ENCODE measurements at places on chromosomes 12 and 14.

DNA sequence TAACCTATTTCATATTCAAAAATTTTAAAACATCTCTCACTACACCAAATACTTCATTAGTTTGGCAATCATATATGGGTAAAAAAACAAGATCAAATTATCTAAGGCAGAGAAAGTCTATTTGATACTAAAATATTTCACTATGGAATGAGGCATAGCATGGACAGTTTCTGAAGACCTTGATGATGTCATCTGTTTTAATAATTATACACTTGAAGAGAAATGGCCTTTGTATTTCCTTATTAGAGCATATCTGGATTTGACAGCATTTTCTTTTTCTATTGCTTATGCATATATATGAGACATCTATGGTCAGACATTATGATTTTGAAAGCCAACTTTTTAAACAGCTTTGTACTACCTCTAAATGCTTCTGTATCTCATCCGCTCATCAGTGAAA lies 88.6 kb downstream of the DDHD1 start:
- DNase-seq = no peak

DNA sequence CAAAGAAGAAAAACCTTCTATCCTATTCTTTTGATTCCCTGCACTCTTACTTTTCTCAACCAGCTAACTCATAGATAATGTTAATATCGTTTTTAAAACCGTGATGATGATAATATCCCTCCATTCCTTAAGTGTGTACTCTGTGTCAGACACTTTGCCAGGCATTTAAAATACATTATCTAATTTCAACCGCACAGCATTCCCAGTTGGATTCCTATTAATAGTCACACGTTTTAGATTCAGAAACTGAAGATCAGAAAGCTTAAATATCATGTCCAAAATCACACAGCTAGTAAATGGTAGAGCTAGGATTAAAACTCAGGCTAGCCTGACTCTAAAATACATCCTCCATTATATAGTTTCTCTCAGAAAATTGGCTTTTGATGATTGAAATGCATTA lies 366.0 kb downstream of the NELL2 start:
- no peak for DNase-seq

- DNase-seq = no peak
These were observed 75.1 kb downstream of the FERMT2 start for GRCh38 chr14:52875707-52876106.

- no peak for DNase-seq
These were observed 508.6 kb downstream of the FLRT2 start for GRCh38 chr14:86038387-86039042.

- no peak for DNase-seq
These were observed 94.2 kb upstream of the RESF1 start for GRCh38 chr12:31865023-31865422.

DNA sequence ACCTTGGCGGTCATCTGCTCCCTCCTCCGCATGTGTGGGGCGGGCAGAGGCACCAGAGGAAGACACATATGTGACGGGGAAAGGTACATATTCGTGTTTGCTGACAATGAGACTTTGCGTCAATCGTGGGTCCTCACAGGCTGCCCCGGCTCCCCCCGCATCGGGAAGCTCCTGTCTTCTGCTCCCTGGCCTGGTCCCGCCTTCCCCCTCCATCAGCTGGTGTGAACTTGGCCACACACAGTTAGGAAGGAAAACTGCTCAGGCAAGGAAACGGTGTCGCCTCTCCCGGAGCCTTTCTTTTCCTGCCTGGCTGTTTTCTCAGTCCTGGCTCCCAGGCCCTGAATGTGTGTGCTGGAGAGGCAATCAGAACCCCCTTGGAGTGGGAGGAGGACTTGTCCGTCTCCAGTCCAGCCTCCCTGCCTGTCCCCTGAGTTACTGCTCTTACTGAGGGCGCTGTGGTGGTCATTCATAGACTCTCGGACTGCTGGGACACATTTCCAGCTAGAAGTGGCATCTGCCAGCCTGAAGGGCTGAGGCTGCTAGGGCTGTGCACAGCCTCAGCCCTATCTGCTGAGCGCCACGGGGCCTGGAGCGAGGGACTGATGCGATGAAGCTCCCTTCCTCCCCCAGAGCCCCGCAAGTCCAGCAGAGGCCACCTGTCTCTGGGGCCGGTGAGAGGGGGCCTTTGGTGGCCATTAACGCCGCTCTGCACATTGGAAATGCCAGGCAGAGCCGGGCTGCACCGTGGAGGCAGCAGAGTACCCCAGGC lies 44.2 kb upstream of the TSPAN9 start:
- DNase-seq = no peak

DNA sequence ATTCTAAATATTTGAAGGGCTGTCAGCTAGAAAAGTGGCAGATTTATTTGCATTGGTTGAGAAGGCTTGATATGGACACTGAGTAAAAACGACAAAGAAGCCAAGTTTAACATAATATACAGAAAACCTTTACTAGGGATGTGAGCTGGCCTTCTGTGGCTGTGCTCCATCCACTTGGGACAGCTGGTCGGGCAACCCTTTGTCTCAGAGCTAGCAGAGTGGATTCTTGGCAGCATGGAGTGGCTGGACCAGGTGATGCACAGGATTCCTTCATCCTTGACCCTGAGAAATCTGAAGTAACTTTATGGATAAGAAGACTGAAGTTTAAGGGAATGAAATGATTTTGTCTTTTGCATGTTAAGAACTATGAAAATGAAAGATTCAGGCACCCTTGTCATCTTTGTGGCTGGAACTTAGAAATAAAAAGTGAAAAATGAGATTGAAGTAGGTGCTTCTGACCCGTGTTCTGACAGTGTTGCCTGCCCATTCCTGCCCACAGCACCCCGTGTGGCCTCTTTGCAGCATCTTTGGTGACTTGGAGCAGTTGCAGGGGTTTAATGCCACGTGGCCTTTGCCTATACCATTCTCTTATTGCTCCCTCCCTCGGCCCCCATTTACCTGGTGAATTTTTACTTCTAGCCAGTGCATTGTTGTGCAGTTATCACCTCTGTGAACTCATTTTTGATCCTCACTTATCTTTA lies 32.6 kb downstream of the PELI2 start:
- DNase-seq = no peak

GRCh38 chr14:54650959-54651351 lies 84.0 kb downstream of the SAMD4A start:
- DNase-seq = no peak

All from hepatic stellate cell (primary cell).